ENCODE measurements at places on chromosomes 7 and 10.

GRCh38 chr10:123885406-123886170 lies 6.0 kb downstream of the CPXM2 start:
- no peak for DNase-seq

DNA sequence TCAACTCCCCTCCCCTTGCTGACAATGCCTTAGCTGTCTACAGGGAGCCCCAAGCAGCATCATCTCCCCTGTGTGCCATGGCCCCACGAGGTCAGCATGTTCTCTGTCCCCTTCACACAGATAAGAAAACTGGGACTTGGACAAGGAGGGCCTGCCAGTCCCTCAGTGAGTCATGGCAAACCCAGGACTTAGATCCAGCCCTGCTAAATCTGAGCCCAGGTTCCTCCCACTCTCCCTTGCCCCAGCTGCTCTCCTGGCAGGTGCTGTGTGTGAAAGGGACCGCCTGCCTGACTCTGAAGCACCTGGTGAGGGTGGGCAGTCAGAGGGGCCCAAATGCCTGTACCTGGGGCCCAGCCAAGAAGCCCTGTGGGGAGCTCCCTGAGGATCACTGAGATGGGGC lies 7.4 kb downstream of the CRHR2 start:
- DNase-seq: no peak

- peak; percentile 76 for DNase-seq
These were observed at the start of gene IL2RA for GRCh38 chr10:6062101-6062771. Gene IL2RA (minus strand): TSS chr10:6062367. CDS start chr10:6062151, 216 bp downstream.

- DNase-seq: no peak
These were observed 2.8 kb upstream of the GNAI1 start for GRCh38 chr7:80131675-80132435.

DNA sequence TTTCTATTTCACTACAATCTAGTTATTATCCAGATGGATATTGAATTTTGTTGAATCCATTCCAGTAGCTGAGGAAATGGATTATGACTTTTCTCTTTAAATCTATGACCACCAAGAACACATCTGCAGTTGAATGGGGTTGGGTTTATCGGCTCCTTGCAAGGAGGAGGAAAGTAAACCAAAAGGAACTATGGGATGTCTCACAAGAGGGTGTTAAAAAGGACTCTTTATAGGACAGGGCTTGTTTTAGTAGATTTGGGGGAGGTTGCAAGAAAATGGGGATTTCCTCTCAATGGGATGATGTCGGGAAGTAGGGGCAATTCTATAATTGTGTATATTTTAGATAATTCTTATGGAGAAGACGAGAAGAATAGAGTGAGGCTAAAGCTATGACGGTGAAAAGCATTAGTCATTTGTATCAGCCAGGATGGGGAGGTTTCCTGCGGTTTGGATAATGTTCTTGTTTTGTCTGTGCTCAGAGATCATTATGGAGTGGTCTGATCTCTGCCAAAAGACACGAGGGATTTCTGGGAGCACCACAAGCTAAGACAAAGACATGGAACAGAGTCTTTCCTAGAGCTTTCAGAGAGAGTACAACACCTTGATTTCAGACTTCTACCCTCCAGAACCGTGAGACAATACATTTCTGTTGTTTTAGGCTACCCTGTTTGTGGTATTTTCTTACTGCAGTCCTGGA lies 5.3 kb upstream of the LRRC61 start:
- DNase-seq: no peak

DNA sequence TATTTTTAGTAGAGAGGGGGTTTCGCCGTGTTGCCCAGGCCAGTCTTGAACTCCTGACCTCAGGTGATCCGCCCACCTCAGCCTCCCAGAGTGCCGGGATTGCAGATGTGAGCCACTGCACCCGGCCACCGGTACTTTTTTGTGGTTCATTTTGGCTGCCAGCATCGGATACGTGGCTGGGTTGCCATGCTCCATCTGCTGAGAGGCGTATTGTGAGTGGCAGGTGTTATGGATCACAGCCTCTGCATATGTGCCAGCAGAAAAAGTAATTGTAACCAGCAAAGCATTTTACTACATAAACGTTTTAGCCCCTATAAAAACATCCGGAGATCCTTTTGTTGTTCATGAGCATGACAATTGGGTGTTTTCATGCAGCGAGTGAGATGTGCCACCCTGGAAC lies 7.1 kb downstream of the FOXK1 start:
- DNase-seq: no peak

DNA sequence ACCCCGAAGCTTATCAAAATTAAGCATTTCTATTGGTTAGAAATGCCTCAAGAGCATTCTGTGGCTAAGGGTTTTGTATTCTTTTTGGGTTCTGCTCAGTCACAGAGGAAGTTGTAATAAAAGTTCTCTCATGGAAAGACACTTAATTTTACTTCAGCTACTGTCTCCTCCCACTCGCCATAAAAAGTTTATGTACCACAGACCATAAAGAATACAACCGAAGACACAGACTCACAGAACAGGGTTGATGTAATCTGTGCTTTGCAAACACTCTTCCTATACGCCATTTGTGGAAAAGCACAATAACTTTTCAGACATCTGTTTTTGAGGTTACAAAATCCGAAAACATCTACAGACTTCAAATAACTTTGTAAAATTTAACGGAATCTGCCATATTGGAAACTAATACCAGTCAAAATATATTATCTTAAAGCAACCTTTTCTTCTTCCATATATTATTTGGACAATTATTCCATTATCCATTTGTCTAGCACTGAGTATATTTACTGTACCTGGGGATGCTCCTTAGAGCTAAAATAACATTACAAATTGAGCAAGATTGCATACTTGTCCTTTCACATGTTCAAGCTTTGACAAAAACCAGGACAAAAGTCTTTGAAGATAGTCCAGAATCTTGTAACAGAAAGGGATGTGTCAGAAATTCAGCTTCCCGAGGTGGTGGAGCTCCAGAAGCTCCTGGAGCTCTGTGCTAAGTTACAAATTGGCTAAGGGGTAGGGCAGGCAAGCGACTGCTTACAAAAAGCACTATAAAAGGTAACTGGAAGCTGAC lies 219.0 kb upstream of the MEOX2 start:
- DNase-seq: no peak

- no peak for DNase-seq
These were observed 42.8 kb downstream of the RBM20 start for GRCh38 chr10:110686949-110687348.

GRCh38 chr10:118036281-118036875 lies 10.4 kb downstream of the RAB11FIP2 start:
- no peak for DNase-seq

DNA sequence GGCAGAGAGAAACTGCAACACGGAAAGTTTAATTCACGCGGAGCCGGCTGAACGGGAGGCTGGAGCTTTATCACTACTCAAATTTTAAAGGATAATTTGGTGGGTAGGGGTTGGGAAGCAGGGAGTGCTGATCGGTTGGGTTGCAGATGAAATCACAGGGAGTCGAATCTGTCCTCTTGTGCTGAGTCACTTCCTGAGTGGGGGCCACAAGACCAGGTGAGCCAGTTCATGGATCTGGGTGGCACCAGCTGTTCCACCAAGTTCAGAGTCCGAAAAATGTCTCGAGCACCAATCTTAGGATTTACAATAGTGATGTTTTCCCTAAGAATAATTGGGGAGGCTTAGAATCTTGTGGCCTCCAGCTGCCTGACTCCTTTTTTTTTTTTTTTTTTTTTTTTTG lies 3.6 kb upstream of the PRAP1 start:
- no peak for DNase-seq

- no peak for DNase-seq
These were observed 36.6 kb upstream of the CCAR1 start for GRCh38 chr10:68684413-68684812.

DNA sequence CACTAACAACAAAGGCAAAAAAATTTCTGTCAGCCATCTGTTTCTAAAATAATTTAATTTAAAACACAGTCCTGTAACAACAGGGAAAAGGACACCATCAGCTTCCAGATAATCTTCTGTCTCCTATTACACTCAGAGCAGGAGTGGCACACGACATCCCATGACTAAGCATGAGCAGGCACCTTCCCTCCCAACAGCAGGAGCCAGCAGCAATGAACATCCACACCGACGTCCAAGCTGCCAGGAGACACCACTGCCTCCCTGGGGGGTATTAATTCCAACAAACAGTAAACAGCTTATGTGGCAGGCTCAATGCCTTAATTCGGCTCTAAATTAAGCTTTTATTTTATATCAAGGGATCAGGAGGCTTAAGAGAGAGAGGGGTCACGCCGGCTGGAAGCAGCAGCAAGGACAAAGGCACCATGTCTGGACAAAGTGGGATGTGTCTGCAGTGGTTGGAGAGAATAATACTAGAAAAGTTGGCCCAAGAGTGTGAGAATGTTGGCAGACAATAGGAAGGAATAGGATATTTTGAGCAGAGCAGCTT lies 45.7 kb downstream of the KIAA1549 start:
- no peak for DNase-seq

DNA sequence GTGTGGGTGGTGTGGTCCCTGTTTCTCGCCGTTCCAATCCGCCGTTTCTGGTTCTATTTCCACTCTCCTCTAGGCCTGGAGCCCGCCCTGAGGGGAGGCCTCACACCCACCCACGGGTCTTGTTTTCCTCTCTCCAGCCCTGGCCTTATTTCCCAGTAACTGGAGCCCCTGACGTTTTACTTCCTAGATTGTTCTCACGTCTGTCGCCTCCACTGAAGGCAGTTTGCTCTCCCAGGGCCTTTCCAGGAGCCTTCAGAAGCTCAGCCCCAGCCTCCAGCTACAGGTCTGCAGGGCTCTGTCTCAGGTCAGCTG lies 30.6 kb downstream of the CFAP46 start:
- DNase-seq: no peak

GRCh38 chr10:96984541-96985131 lies 152.5 kb downstream of the LCOR start:
- no peak for DNase-seq

GRCh38 chr10:87000491-87000890 lies 19.6 kb upstream of the FAM25A start:
- DNase-seq: no peak

DNA sequence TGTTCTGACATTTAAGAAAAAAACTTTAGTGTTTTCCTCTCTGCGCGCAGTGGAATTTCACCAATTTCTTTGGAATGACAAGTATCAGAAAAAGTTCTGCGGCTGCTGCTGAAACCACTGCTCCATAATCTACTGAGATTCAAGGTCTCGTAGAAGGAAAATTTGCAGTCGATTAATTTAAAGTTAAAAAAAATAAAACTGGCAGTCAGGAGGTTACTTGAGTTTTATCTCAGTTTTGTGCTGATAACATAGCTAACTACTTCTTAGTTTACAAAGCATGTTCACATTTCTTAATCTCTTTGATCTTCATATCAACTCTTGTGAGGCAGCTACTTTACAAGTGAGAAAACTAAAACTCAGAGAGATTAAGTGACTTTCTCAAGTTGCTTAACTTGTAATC lies 18.2 kb upstream of the CALD1 start:
- no peak for DNase-seq

DNA sequence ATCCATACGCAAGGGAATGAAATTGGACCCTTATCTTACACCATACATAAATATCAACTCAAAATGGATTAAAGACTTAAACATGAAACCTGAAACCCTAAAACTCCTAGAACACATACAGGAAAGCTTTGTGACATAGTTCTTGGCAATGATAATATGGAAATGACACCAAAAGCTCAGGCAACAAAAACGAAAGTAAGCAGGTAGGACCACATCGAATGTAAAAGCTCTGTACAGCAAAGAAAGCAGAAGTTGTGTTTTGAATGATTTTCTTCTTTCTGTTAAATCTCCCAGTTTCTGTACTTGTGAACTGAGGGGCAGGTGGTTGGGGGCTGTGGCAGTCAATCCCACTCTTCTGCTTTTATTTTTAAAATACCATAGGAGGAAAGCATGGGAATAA lies 368.4 kb upstream of the PODXL start:
- no peak for DNase-seq

DNA sequence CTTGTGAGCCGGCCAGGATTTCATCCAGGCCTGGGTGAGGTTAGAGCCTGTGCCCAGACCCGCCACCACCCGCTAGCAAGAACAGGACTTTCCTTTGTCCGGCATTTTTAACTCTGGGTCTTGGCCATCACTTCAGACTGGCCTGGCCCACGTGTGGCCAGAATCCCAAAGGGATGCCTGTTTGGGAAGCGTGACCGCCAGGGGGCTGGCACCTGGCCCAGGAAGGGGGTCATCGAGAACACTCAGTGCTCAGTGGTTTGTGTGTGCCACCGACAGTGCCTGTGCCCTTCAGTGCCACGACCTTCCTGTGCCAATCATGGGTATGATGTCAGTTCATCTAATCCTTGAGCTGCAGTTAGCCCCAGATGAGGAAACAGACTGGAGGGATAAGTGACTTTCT lies 85.0 kb downstream of the ZMIZ1 start:
- DNase-seq: no peak

DNA sequence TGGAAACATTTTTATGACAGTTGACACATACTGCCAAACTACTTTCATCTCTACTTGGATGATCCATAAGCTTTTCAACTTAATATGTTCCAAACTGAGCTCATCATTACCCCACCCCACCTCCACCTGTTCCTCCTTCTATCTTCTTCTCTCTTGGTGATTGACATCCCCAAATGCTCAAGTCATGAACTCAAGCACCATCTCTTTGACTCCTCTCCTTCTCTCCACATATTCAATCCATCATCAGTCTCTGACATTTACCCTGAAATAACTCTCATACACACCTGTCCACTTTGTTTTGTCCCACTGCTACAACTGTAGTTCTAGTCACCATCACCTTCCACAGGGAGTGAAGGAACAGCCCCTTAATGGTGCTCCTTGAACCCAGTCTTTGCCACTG lies 43.3 kb downstream of the SGCE start:
- DNase-seq: no peak

DNA sequence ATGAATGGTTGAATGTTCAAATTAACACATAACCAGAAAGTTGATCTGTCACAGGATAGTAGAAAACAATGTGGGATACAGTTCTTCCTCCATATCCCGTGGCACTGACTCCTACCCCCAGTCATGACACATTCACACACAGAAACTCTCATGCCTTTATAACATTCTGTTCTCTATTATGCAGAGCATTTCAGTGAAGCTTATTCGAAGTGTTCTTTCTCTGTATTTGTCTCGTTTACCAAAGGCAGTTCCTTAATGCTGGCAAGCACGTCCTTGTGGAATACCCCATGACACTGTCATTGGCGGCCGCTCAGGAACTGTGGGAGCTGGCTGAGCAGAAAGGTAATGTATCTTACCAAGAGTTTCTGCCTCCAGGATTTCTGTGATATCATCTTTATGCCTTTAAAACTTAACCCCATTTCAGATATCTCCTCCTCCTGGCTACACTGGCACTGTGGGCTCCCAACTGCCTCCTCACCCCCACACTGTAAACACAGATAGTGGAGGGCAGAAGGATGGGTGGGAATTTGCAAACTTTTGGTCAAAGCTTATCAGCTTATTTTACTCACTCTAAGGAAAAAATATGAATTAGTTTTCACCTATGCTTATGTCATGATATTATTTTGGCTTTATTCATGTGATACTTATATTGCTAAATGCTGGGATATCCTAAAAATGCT lies 34.1 kb downstream of the BLVRA start:
- no peak for DNase-seq

DNA sequence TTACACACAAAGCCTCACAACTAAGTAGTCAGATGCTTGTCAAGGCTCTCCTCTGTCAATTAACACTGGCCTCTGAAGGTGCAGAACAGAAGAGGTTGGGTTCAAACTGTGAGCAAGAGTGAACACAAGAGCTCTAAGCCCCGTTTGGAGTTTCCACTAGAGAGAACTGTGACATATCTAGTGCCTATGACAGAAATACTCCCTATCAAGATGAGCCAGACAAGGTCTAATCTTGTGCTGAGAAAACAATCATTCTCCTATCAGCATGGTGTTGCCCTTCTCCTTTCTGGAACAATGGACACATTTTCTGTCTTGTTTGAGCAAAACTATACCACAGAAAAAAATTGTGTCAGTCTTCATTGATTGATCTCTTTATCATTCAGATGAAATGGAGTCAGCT lies 62.4 kb upstream of the CCDC71L start:
- DNase-seq: no peak

Measured in activated naive CD8-positive, alpha-beta T cell treated with anti-CD3 and anti-CD28 coated beads, Interleukin-2, amount 50 U/mL, for 24 hours (primary cell).